GM12892 (cell line): ENCODE measurements at places on chromosomes 2 and 18.

DNA sequence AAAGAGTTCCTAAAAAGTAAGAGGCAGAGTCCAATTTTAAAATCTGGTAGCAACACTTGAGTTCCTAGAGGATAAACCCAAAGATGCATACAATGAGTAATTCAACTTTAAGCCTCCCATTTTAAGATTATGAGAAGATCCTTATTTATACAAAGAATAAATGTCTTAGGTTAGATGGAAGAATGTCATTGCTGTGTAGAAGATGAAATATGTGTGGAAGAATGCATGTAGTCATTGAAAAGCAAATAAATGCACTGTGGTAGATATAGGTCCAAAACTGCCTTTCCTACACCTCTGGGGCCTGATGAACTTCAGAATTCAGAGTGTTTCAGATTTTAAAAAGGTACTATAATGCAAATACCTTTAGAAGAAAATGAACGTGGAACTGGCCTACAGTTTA, 58.7 kb upstream of the LRP1B start:
- no peak for DNase-seq

GRCh38 chr2:237700512-237701032, 73.2 kb downstream of the LRRFIP1 start:
- DNase-seq = no peak

DNA sequence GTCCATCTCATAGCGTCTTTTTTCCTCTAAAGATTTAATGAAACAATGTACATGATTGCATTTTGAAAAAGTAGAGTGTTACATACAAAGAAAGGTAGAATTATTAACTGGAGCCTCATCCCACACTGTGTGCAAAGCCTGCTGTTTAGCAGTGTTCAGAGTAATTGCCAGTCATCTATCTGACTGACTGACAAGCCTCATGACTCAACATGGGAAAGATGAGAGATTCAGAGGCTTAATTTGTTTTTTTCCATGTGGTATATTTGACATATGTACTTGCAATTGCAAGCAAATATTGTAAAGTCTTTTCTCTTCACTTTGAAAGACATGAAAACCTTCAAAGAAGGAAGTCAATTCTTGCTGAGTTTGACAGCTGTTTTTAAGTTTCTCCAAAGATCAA, 14.7 kb downstream of the PCARE start:
- DNase-seq = no peak

- DNase-seq = no peak
Observed at GRCh38 chr18:26802330-26803200, 62.9 kb downstream of the AQP4 start.

- DNase-seq = no peak
Observed at GRCh38 chr18:9519399-9519798, 44.1 kb downstream of the RALBP1 start.
